ENCODE measurements at places on chromosomes 2 and 18. TPM values are rescaled to one million over a fixed set of nuclear protein-coding genes. Genes with fewer than 3 reads are reported as not detected.

ZNF514 gene
- 6.6 TPM for total RNA-seq

GRCh38 chr2:25505622-25506021 is 163.9 kb upstream of the DNMT3A start:
- no peak for DNase-seq

DNA sequence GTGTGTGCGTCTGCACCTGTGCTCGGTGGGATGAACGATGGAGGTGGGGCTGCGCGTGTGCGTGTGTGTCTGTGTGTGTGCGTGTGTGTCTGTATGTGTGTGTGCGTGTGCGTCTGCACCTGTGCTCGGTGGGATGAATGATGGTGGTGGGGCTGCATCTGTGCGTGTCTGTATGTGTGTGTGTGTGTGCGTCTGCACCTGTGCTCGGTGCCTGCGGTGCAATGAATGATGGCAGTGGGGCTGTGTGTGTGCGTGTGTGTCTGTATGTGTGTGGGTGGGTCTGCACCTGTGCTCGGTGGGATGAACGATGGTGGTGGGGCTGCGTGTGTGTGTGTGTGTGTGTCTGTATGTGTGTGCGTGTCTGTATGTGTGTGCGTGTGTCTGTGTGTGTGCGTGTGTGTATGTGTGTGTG is 48.5 kb upstream of the CTDP1 start:
- DNase-seq: no peak

DNA sequence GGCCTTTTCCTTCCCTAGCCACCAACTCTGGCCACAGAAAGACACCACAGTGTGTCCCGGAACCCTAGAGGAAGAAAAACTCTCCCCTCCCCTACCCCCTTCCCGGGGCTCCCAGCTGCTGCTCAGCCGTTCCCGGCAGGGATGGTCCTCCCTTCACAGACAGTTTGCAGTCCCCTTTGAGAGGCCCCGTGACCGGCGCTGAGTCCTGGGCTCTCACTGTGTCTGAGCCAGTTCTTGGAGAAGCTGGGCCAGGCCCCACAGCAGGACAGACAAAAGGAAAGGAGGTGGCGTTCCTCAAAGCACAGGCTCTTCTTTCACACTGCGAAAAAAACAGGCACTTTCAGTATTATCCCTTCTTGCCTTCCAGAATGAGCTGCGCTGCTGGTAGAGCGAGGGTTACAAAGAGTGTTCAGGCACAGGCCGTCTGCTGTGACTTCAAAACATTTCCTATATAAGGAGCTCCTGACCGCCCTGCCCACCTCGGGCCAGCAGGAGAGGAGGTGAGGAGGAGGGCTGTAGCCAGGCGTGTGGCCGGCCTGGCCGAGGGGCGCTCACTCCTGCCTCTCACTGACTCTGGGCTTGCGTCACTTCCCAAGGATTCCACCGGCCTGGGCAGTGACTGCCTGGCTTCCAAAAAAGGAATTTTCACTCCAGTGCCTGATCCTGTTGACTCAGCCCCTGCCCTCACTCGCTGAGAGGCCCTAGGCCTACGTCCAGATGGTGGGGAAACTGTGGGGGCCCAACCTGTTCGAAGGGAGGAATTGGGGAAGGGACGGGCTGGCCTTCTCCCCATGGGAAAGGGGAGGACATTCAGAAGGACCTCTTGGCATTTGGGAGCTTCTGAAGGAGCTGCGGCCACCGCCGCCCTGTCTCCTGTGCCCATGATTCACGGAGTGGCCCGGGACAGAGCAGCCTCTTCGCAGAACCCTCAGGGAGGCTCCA is 24.9 kb downstream of the CIDEA start:
- no peak for DNase-seq

DNA sequence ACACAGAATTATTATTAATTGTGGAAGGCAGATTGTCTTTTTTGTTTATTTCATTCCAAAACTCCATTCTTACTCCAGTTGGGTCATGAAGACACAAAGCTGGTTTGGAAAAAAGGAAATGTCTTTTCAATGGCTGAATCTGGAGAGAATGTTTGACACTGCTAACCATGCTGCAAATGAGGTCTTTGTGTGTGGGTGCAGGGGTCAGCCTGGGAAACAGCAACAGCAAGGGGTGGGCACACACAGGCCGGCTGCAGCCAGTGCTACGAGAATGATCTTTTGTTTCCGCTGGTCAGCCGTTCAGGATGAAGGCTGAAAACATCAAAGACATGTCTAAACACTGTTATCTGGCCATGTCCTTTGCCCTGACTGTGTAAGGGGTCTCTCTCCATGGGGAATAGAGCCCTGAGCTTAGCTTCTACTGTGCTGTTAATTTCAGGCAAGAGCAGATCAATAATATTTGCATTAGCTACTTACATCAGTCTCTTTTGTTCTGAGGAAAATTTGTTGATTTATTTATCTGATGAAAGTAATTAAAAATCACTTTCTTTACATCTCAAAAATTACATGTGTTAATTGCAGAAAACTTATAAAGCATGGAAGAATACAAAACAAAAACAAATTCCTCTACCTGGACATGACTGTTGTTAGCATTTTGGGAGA is 33.3 kb upstream of the E2F6 start:
- DNase-seq: no peak

- DNase-seq: peak; percentile 60
These were observed 611 bp downstream of the TCF7L1 start for GRCh38 chr2:85133751-85134254.

- DNase-seq: peak; percentile 75
These were observed 59.8 kb upstream of the SLC38A11 start for GRCh38 chr2:165015052-165015642.

DNA sequence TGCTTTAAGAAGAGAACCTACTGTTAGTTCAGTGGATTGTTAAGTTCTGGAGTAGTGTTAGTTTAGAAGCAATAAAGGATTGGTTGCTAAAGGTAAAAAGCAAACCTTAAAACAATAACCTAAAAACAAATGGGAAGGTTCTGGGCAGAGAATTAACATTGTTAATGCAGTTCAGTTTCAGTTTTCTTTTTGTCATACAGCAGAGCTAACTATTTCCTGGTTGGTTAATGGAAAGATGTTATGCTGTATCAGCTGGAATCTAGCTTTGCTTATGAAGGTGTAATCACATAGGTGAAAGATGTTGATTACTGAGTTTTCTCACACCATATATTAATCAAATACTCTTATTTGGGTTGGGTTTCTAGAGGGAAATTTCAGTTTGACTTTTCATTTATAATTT is 23.8 kb downstream of the SMAD4 start:
- DNase-seq: no peak

DNA sequence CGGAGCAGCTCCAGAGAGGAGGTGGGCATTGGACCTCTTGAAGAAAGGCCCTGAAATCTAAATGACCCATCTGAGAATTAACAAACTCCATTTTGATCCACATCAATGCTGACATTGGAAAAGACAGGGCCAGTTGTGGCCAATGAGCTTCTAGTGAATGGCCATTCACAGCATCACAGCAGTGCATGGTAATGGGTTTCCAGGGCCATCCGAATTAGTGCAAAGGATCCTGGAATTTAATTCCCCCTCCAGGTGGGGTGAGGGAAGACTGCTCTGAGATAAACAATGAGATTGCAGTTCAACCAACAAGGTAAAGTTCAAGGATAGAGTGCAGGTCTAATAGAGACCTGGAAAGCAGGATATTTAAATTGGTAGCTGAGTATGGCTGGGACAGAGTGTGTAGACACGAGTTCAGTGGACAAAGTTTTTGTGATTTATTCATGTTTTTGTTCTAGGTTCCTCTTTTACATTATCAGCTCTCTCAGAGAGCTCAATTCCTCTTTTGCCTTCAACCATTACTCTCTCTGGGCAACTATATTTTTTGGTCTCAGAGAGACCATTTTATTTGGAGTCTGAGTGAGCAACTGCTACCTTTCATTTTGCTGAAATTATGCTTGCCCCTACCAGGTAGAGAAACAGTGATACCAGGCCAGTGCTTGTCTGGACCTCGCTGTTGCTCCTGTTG is 5.0 kb downstream of the TACR1 start:
- no peak for DNase-seq

DNA sequence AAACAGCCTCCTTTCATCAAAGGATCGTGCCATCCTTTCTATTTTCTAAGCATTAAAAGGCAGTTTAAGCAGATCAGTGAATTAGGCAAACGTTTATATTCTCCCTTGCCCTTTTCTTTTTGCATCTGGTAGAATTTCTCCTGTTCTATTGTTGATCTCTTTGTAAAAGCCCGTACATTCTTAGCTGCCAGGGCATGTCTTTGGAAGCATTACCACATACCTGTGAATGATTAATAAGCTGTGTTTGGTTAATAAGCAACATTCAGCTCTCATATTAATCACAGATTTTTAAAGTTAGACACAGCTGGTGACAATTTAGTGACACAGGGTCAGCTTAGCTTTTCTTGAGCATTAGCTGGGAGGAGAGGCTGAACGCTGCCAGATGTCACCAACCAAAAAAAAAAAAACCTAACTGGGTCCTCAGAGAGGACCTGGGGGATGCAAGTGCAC is 33.8 kb upstream of the CYP1B1 start:
- no peak for DNase-seq

All from left lobe of liver (tissue), 2 donors.